Stimulated activated CD4-positive, alpha-beta T cell treated with anti-CD3 and anti-CD28 coated beads, Interleukin-2, amount 100 ng/mL, for 4 hours (primary cell): ENCODE measurements at places on chromosomes 1 and 21.
A peak's percentile ranks its signal among the peaks of the same experiment; 100 is the strongest.

DNA sequence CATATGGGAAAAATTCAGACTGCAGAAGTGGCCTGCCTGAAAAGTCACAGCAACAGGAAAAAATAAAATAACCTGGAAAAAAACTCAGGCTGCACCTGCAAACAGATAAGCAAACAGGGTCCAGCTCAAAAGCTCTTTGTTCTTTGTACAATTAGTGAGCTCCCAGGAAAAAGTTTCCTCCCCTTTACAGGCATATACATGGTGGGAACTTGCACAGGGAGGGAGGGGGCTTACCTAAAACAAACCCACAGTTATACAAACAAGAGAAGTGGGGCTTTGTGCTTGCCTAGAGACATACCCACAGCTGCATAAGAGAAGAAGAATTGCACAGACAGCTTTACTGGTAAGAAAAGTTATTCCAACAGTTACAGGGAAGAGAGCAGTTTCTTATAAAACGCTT, 31.7 kb upstream of the COG2 start:
- DNase-seq, result no peak

- no peak for DNase-seq
These were observed 82.5 kb upstream of the EDN2 start for GRCh38 chr1:41566969-41567368.

DNA sequence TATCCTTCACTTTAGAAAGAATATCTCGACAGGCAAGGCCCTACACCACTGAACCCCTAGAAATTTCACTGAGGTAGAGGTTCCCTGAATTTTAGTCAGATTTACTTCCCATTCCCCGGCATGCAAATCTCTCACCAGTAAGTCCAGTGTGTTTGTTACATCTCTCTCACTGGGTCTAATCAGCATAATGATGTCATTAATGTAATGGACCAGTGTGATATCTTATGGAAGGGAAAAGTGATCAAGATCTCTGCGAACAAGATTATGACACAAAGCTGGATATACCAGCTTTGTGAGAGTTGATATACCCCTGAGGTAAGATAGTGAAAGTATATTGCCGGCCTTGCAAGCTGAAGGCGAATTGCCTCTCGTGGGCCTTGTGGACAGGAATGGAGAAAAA, 7.9 kb downstream of the RNU11 start:
- no peak for DNase-seq

GRCh38 chr1:147086129-147086528, 86.1 kb downstream of the PRKAB2 start:
- no peak for DNase-seq

GRCh38 chr21:45545691-45546531, 3.7 kb upstream of the SLC19A1 start:
- DNase-seq, result no peak

DNA sequence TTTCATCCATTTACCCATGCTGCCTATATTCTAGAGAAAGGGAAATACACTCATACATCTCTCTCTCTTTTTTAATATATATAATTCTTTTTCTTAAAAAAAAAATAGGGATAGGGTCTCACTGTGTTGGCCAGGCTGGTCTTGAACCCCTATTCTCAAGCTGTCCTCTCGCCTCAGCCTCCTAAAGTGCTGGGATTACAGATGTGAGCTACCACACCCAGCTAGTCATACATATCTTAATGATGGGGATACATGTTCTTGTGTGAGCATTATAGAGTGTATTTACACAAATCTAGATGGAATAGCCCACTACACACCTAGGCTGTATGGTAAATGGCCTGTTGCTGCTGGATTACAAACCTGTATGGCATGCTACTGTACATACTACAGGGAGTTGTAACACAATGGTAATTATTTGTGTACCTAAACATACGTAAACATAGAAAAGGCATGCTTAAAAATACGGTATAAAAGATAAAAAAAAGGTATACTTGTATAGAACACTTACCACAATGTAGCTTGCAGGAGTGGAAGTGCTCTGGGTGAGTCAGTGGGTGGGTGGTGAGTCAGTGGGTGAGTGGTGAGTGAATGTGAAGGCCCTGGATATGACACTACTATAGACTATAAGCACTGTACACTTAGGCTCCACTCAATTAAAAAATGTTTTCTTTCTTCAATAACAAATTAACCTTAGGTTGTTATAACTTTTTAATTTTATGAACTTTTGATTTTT, 72.9 kb downstream of the IVNS1ABP start:
- DNase-seq, result peak; percentile 64

- DNase-seq, result no peak
These were observed 8.3 kb downstream of the SHISA4 start for GRCh38 chr1:201896951-201897391.

DNA sequence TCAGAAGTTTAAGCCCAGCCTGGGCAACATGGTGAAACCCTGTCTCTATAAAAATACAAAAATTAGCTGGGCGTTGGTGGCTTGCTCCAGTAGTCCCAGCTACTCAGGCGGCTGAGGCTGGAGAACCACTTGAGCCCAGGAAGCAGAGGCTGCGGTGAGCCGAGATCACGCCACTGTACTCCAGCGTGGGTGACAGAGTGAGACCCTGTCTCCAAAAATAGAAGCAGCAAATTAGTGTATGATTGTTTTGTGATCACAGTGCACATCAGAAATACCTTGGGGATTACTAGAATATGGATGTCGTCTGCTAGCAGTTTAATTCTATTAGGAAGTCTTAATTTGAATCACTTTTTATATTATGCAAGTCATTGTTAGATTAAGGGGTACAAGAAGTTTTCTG, 59.0 kb downstream of the ZBTB17 start:
- no peak for DNase-seq

DNA sequence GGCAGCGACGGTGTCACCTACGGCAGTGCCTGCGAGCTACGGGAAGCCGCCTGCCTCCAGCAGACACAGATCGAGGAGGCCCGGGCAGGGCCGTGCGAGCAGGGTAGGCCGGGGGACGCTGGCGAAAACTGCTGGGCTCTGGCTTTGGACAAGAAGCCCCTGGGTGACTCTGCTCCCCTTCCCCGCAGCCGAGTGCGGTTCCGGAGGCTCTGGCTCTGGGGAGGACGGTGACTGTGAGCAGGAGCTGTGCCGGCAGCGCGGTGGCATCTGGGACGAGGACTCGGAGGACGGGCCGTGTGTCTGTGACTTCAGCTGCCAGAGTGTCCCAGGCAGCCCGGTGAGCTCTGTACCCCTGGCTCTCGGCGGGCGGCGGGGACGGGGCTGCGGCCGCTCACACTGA, 24.0 kb downstream of the AGRN start:
- no peak for DNase-seq

DNA sequence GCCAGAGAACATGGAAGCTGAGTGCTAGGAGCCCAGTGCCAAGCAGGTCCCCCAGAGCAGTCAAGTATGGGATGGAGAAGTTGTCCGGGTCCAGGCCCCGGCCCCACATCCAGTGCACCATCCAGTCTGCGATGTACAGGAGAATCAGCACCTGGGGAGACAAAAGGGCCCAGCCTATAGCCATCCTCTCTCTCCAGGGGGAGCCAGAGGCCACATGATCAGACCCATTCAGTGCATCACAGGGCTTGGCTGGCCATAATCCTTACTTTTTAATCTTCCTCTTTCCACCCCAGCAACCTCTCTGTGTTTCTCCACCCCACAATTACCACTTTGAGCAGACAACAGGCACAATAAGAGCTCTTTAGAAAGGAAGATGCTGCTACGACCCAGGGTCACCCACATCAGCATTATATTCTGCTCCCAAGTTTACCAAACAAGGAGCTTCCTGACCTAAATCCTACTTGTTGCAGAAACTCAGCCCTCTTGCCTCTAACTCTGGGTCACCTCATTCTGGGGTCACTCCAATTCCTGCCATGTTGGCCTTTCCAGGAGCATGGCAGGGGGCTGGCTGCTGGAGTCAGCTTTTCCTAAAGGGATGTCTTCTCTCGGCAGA, 16.4 kb upstream of the RAB29 start:
- DNase-seq, result peak; percentile 44

DNA sequence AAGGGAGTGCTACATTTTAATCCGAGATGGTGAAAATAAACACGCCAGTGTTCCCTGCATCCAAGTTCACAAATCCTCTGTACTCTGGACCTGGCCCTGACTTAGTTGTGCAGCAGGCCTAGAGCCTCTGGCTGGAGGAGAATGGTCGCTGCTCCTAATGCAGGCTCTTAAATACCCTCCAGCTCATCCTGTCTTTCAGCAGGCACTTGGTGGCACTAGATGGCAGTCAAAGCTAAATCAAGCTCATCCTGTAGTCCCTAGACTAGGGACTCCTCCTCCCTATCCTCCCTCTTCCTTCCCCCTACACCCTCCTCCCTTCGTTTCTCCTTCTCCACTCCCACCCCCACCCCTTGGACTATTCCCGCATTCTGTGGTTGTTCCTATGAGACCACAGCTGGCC, 41.6 kb upstream of the MTR start:
- no peak for DNase-seq

- no peak for DNase-seq
These were observed at the start of gene BCAN for GRCh38 chr1:156641761-156642264. BCAN (plus strand) TSS chr1:156642117; CDS start chr1:156646055, 3,938 bp downstream.
